ENCODE measurements at places on chromosomes 2 and 18.

DNA sequence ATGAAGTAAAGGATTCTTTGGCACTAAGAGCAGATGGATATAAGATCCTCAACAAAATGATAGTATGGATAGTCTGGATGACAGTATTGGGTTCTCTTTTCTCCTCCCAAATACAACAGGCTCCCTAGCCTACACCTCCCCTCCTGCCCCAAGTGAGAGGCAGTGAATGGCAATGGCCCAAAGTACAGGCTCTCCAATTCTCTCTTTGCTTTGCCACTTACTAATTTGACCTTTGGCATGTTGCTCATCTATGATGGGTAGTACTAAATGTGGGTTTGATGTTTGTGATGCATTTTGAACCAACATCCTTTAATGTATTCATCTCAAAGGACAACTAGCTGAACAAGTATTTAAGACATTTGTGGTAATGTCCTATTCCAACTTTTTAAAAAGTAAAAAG lies 65.9 kb downstream of the EIF5B start:
- DNase-seq = no peak

- DNase-seq = no peak
Measured at GRCh38 chr18:79302120-79302519, 93.6 kb upstream of the NFATC1 start.

DNA sequence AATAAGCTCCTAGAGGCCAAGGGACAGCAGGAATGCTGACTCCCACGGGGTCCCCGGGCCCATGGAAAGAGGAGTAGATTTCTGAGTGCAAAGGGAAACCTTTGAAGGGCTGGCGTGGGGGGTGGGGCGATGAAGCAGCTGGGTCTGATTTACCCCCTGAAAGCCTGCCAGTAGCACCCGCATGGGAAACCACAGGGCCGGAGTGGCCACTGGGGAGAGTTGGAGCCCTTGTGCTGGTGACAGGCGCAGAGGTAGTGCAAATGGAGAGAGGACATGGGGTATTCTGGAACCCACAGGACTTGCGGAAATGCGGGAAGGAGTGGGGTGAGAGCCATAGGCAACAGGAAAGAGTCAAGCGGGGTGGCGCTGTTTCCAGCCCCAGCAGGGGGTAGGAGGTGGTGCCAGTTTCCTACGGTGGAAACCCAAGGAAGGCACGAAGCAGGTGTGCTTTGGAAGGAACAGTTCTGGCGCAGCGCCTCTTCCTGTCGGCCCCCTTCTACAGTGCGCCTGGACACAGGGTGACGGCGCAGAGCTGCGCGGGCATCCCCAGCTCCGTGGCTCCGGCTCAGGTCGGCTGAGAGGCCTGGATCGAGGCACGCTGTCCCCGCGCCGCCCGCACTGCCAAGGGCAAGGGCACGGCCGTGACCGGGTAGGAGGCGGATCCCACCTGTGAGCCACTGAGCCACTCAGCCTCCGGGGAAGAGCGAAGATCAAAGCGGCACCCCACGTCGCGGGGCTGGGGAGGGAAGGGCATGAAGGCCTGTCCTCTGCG lies 149.0 kb upstream of the GLI2 start:
- DNase-seq = peak; percentile 72

GRCh38 chr2:191247381-191248057 lies 2.3 kb downstream of the MYO1B start:
- no peak for DNase-seq

DNA sequence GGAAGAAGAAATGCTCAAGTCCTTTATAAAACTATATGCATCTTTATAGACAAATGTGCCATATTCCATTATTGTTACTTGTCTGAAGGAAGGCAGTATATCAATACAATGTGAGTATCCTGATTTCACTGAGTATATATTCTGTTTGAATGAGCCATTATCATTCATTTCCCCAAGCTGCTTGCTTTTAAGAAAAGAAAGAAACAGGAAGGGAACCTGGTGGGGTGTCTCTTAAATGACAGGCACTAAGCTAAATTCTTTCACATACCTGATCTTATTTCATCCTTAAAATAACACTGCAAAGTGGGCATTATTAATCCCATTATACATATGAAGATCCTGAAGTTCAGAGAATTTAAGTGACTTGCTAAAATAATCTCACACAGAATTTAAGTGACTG lies 307.9 kb downstream of the SLC8A1 start:
- no peak for DNase-seq

GRCh38 chr18:3114451-3114850 lies 101.5 kb upstream of the LPIN2 start:
- no peak for DNase-seq

- no peak for DNase-seq
Measured at GRCh38 chr2:174395969-174396630, 570 bp downstream of the SCRN3 start.

- DNase-seq = no peak
Measured at GRCh38 chr2:173631127-173631460, 276.4 kb downstream of the CDCA7 start.

- no peak for DNase-seq
Measured at GRCh38 chr2:218807626-218808025, 24.0 kb downstream of the PRKAG3 start.

DNA sequence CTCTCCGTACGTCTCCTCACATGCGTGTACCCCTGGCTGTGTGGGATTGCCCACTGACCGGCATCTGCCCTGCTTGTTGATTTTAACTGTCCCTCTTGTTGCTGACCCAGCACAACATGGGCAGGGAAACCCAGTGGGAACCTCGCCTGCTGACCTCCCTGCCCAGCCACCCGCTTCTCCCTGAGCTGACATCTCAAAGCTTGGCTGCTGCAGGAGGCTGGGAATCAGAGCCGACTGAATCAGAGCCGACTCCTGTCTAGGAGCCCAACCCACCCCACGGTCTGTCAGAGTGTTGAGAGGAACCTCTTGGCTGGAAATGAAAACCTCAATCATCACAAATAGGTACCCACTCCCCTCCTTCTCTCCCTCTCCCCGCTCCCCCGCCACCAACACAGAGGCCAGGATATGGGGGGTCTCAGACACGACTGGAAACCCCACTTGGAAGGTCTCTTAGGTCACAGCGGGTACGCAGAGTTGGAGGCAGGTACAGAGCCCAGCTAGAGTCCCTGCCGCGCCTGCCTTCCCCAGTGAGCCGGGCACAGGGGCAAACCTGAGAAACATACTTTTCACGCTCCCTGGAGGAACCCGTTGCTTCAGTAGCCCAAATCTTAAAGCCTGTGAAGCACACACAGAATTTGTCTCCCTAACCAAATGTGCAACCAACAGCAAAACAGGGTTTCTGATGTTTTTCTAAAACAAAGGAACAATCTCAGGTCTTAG lies 784 bp downstream of the EDAR start:
- DNase-seq = no peak

GRCh38 chr2:26412091-26412673 lies 10.5 kb downstream of the DRC1 start:
- DNase-seq = no peak

- DNase-seq = no peak
Measured at GRCh38 chr18:45133276-45133675, 452.6 kb downstream of the SETBP1 start.

DNA sequence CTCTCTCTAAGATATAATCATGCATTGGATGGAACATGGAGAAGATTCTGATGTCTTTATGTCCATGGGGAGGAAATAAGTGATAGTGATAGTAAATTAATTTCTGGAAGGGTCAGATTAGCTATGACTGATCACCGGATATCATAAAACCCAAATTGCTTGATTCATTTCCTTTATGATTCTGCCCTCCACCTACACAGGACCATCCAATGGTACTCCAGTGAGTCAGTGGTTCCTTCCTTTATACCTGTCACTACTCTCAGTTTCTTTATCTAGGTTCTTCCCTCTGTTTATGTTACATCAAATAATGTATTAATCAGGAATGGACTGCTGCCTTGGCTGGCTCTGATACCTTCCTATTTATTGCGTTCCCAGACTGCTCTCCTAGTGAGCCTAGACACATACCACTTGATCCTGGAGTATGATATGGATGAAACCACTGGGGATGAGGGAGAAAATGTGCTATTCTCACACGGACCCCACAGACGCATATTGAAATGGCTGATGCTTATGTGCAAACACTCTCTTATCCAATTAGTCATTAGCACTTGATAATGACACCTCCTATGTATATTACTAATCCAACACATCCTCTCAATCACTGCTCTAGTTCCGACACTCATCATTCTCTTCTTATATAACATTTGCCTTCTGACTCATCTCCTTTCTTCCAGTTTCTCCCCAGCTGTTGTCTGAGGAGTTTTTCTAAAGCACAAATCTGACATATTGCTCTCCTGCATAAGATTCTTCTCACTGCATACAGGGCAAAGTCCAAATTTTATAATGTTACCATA lies 315.6 kb downstream of the INSIG2 start:
- DNase-seq = no peak

DNA sequence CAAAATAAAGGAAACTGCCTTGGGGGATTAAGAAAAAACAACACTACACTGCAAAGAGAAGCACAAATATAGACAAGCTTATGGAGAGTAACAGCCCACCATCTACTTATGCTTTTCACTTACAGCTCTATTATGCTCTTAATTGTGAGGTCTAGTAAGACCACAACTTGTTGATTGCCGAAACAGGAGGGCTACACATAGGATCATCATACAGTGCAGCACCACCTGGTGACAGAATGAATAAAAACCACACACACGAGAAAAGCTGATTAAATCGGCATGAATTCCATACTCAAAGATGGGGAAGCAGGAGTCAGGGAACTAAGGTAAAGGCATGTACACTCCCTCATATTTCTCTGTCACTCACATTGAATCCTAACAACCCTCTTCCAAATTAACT lies 259.2 kb downstream of the IKZF2 start:
- no peak for DNase-seq

DNA sequence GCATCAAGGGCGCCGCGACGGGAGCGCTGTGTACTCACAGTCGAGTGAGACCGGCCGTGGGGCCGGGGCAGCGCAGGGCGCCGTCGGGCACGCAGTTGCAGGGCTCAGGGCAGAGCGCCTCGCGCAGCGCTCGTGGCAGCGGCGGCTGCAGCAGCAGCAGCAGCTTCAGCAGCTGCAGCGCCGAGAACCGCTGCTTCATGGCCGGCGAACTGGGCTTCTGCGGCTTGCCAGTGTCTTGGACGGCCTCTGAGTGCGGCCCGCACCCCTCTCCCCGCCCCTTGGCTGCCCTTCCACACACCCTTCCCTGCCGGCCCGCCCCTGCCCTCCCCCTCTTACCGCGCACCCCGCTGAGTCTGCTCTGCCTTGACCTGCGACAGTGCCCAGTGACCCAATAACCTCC lies at the start of gene LHCGR:
TSS of gene LHCGR (minus strand) at position 252 of the 400 bp plus-strand sequence. CDS start at position 199, 53 bp downstream.
- DNase-seq = peak; percentile 65

DNA sequence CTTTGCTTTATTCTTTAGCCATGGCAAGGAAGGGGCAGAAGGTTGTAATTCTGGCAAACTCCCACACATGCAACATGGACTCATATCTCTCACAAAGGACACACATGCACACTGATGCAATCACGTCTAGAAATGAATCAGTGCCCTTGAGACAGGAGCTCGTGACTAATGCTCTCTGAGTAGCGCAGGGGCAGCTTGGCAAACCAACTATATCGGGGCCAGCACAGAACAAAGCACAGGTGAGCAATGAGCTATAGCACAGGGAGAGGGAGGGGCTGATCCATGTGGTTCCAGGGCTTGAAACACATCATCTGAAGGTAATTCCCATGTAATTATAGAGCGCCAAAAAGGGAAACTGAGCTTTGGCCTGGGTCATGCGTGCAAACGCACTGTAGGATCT lies 165.2 kb upstream of the KLF7 start:
- DNase-seq = no peak

DNA sequence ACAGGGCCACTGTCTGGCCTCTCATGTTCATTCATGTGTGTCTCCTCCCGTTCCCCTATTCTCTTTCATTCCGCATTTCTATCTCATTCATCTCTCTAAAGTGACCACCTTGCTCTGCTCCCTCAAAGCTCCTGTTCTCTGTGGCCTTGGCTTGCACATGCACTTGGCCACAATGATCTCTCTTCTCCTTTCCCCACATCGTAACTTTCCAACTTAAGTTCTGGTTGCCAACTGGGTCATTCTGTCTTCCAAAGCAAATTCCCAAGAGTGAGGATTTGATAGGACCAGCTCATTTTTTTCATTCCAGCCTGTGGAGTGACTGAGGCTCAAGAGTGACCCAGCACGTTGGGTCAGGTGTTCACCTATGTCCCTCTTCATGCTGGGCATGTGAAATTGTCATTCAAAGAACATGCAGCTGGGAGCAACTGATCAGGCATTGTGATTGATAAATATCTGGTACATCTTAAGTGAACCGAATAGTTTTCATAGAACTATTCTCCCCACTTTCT lies 14.3 kb upstream of the ITGA6 start:
- no peak for DNase-seq

All from ecto neural progenitor cell (in vitro differentiated cells).